ENCODE measurements at places on chromosomes 11 and 22.
A peak's percentile ranks its signal among the peaks of the same experiment; 100 is the strongest.

- peak; percentile 74 for DNase-seq
These were observed 798 bp downstream of the AMPD3 start for GRCh38 chr11:10455637-10456487.

DNA sequence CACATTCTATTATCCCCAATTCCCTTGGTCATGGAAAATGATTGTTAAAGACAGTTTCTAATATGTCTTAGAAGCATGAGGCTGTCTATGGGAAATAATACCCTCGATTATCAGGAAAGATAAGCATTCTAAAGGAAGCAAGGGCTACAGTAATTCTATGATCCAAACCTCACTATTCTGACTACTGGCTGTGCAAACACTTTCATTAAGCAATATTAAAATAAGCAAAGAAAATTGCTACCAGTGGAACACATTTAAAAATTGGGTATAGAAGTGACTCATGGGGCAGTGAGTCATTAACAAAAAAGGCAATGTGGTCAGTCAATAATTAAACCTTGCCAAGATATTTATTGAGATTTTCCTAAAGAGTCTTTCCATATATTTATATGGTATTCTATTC lies 1415.2 kb upstream of the TENM4 start:
- no peak for DNase-seq

DNA sequence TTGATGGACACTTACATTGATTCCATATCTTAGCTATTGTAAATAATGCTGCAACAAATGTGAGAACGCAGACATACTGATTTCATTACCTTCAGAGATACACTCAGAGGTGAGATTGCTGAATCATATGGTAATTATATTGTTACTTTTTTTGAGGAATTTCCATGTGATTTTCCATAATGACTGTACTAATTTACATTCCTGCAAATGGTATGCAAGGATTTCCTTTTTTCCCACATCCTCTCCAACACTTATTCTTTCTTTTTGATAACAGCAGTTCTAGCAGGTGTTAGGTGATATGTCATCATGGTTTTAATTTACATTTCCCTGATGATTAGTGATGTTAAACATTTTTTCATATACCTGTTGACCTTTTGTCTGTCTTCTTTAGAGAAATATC lies 207.7 kb downstream of the C11orf87 start:
- DNase-seq, result no peak

DNA sequence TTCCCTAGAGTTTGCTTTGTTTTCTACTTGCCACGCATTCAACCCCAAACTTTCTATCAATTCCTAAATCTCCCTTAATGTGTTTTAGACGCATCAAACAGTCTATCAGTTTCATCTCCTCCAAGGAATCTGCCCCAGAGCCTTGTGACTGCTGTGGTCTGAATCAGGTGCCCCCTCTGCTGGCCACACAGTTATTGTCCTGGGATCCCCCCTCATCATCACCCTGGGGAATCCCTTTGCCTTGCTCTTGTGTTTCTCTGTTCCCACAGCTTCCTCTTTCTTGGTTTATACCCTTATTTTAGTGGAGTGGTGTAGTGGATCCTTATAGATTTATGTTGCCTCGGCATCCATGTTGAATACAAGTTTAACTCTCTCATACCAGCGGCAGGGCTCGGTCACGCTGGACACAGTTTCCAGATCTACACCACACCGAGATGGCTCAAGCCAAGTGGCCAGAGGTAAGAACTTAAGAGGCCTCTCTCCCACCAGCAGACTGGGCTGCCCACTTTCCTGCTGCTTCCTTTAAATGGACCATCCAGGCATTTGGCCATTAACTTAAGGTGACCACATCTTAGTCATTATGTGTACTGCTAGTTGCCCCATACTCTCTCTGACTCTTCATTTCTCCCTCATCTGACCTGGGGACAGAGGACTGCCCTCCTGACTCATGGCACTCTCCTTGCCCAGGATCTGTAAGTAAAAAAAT lies 8.2 kb downstream of the UPB1 start:
- DNase-seq, result peak; percentile 69

- no peak for DNase-seq
These were observed 81.5 kb upstream of the HORMAD2 start for GRCh38 chr22:29998627-29999384.

DNA sequence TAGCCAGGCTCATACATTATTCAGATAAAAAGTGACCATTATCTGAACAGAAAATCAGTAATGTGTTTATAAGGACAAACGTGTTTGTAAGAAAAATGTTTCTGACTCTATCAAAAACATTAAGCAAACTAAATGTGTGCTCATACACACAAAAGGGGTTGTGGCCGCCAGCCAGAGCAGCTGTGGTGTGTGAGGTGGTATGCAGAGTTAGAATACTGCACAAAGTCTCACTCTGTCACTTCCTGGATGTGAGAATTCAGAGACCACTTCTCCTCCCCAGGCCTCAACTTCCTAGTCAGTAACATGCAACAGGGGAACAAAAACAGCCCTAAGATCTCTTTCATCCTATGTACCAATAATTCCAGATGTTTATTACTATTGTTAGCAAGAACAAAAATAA lies 9.4 kb downstream of the OR5B21 start:
- no peak for DNase-seq

Data from ELF-1 (cell line).